ENCODE measurements at places on chromosomes 3 and 15.

- no peak for DNase-seq
Measured at GRCh38 chr15:94769089-94769488, 537.7 kb downstream of the MCTP2 start.

DNA sequence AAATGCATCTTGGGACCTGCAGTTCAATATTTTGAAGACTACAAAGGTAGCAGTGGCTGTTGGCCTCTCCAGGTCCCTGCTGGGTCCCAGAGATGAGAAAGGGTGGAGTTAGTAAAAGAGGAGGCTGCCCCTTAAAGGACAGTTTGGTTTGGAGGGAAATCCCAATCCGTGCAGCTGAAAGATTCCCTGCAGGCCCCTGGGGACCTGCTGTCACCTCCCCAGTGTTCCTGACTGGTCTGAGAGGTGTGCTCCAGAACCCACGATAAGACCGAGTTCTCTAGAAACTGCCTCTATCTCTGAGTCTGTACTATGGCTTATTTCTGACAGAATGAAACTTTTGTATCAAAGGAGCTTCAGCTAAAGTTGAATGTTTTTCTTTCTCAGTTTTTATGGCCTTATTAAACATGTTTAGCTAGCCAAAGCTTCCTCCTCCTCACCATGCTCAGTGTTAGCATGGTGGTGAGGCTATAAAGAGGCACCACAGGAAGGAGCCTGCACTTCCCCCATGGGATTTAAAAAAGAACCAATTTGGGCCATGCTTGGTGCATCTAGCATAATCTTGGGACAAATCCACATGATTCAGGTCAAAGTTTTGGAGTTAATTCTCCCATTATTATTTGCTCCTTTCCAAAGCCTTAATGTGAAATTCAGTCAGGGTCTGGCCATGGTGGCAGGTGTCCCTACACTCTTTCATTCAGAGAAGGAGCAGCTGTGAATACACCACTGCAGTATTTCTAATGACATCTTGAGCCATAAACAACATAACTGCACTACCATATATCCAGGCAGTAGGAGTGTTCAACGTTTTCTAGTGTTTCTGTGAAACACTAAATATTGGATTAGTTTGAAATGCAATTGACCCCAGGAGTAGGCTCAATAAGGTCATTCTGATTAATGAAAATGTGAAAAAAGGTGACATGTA, 74.4 kb downstream of the ATP1B3 start:
- no peak for DNase-seq

DNA sequence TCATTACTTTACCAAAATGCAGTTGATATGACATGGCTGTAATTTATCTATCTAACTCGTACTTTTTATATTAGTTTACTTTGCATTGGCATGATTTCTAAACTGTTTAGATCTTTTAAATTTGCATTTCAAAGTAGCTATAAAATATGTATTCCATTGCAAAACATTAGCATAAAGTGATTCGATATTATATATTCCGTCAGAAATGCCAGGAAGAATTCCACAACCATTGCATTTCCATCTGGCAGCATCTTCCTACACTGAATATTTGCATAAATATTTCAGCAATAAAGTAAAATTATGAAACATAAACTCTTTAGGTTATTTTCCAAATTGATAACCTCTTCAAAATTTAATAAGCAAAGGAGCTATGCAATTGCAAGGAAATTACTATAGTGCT, 546.6 kb downstream of the MFSD1 start:
- no peak for DNase-seq

DNA sequence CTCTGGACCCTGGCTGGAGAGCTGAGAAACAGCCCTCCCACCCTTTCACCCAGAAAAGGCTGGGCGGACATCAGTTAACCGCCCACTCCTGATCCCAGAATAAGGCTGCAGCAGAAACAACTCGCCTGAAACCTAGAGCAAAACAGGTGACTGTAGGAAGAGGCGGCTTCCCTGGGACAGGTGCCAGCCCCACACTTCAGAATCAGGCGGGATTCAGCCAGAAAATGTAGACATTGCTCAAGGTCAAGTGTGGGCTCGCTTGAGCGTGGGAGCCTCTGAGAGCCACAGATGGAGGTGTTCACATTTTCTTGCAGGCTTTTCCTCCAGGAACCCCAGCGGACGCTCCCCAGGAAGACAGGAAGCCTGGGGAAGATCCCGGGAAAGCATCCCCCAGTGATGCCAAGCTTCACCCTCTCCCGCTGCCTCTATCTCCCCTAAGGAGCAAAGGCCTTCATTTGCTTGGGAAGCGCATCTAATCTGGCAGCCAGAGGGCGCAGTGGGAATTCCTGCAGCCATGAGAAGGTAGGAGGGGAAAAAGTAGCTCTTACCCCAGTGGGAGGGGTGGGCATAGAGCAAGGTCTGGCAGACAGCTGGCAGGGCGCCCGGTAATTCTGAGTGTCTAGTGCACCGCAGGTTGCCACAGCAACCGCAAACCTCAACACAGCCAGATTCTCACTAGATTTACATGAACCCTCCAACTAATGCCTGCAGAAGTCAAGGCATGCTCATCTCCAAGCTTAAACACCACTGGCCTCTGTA, 77.7 kb downstream of the OCA2 start:
- DNase-seq: no peak

DNA sequence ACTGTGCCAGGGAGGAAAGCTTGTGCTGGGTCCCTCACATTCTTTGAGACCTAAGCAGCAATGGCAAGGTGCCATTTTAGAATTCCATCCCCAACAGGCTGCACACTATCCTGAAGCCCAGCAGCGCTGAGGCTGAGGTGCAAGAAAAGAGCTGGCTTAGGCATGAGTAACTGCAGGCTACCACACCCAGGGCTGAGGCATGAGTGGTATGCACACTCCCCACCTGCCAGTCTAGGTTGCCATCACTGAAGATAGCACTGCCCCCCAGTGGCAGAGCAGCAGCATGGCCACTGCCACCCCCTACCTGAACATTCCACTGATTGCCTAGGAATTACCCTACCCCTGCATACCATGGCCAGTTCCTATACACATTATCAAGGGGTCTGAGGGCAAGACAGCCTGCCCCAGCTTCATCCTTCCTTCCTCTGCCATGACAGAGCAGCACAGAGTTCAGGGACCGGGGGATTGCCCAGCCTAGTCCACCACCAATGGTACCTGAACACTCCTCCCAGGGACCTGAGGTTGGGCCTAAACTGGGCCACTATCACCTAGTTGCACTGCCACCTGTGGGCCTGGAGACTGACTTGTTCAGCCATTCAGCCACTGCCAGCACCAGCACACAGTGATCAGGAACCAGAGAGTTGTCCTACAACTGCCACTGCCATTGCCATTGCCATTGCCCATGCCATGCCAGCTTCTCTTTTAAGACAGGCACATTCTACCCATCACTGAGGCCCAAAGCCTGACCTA, 129.8 kb downstream of the SATB1 start:
- no peak for DNase-seq

GRCh38 chr3:176850498-176850897, 346.8 kb downstream of the TBL1XR1 start:
- no peak for DNase-seq

GRCh38 chr3:60169755-60170154, 1081.5 kb downstream of the FHIT start:
- DNase-seq: no peak

GRCh38 chr3:187969581-187969950, 184.4 kb upstream of the LPP start:
- no peak for DNase-seq

DNA sequence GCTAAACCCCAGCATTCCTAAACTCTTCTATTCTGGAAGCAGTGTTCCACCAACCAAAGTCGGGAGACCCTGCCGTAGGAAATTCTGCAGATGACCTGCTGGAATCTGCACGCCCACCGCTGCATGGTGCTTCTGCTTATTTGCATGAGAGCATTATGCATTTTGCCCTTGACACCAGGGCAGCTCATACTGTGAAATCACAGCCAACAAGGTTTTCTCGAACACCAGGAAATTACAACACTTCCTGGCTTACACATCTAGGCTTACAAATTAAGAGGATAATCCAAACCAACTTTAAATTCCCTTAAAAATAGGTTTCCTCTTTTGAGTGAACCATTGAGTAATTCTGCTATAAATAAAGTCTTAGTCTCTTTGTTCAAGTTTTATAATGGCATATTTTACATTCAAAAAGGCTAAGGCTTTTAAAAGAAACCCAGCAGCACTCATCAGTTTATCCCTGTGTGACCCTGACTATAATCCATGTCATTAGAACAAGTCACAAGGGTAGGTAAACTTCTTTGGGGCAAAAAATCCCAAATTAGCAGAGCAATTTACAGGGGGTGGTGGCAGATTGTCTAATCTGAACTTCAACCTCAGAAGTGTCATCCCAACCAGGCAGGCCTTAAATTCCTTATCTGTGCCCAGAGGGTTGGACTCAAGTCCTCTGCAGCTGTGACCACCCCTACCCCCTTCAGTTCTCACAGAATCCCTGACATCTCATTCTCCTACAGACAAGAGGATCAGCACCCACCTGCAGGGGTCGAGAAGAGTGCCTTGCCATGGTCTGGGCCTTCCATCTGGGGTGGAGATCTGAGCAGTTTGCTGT, 33.5 kb upstream of the RBP1 start:
- no peak for DNase-seq

- peak; percentile 51 for DNase-seq
Measured at GRCh38 chr15:84633311-84634227, 20.5 kb downstream of the WDR73 start.

Data from activated CD4-positive, CD25-positive, alpha-beta regulatory T cell (primary cell).